ENCODE measurements at places on chromosomes 4 and X.

- no peak for DNase-seq
Observed at GRCh38 chrX:19034025-19034424, 50.1 kb upstream of the PHKA2 start.

GRCh38 chr4:74503580-74503979, 58.6 kb downstream of the AREG start:
- no peak for DNase-seq

DNA sequence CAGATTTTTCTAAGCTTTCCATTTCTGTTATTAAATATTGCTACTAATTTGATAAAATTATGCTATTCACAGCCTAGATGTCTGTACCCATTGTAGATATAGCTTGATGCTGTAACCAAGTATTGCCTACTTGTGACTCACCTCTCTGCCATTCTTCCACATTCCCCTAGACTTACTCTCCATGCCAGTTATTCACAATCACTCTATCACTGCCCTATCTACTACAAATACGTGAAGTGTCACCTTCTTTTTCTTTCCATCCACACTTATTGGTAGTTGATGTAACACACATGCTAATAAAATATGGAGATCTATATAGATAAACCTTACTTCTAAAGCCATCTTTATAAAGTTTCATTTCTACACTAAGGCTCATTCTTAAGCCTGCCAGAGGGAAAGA, 179.4 kb upstream of the PACRGL start:
- DNase-seq = no peak

DNA sequence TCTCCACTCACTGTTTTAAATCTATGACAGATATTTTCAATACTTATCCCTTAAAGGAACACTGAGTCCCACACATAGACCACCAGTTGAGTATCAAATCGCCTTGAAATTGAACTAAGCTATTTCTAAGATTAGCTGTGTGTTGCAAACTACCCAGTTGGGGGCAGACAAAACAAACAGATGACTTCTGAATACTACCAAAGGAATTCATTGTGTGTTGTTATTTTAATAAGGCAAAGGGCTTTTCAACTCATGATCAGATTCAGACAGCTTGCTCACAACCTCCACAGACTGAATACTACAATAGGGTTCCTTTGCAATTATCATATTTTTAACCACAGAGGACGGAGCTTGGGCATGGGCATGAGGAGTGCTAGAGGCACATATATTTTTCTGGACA, 283.0 kb upstream of the GPC4 start:
- no peak for DNase-seq

- DNase-seq = no peak
Observed at GRCh38 chr4:59553063-59553720, 1646.9 kb upstream of the ADGRL3 start.

Data from left renal cortex interstitium (tissue), 4 donors.